ENCODE measurements at places on chromosomes 13 and 19.
A peak's percentile ranks its signal among the peaks of the same experiment; 100 is the strongest.

DNA sequence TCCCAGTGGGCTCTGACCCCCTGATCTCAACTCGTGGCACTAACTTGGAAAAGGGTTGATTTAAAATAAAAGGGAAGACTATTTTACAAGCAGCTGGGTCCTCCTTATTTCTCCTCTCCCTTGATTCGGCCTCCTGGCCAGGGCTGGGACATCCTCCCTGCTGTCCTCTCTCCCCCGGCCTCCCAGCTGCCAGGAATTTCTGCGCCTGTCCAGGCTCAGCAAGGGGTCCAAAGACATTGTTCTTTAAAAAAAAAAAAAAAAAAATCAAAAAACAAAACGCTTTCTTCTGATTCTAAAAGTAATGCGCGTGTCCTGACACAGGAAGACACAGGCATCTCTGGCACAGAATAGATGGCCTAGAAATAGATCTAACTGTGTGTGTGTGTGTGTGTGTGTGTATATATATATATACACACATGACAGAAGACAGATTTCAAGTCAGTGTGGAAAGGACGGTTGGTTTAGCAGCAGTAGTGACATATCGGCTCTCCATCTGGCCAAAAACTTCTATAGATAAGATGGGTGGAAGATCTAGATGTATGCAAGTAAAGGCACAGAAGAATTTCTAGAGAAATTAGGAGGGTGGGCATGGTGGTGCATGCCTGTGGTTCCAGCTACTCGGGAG lies 12.3 kb upstream of the LENG8 start:
- DNase-seq, result no peak

- no peak for DNase-seq
Observed at GRCh38 chr13:113118261-113119021, 4.2 kb upstream of the F10 start.

DNA sequence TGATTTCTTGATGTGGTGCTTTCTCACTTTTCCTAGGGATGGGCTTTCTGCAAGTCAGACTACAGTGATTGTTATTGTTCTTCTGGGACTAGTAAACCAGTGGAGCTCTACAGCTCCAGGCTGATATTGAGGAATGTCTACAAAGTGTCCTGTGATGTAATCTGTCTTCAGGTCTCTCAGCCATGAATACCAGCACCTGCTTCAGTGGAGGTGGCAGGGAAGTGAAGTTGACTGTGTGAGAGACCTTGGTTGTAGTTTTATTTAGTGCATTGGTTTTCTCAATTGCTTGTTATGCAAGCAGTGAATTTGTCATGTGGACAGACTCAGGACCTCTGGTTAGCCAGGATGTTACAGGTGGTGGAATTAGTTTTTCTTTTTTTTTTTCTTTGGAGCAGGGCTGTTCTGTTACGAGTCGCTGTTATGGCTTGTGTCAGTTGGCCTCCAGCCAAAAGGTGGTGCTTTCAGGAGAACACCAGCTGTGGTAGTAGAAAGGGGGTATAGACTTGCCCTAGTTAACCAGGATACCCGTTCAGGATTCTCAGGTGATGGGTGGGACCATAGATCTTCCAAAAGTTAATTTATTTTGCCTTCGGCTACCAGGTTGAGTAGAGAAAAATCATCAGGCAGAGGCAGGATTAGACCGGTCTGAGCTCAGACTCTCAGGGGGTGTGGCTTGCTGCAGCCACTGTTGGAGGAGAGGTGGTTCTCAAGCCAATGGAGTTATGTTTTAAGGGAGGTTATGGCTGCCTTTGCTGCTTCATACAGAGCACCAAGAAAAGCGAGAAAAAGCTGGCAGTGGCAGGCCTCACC lies 11.9 kb upstream of the ZNF675 start:
- no peak for DNase-seq

- no peak for DNase-seq
Observed at GRCh38 chr19:33667141-33667650, 45.4 kb downstream of the CHST8 start.

DNA sequence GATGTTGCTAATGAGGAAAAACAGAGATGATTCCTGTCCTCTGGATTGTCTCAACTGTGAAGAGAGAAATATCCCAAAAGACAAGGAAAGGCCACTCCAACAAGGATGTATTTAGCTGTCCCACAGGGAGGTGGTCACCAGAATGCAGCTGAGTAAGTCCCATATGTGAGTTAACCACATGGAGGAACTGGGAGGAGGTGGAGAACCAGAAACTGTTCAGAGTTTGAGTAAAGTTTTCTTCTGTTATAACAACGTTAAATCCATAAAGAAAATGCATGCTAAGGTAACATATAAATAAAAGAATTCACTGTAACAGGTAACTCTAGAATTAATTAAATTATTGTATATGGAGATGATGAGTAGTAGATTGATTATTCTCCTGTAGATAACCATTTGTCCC lies 5.3 kb downstream of the ZNF763 start:
- no peak for DNase-seq

DNA sequence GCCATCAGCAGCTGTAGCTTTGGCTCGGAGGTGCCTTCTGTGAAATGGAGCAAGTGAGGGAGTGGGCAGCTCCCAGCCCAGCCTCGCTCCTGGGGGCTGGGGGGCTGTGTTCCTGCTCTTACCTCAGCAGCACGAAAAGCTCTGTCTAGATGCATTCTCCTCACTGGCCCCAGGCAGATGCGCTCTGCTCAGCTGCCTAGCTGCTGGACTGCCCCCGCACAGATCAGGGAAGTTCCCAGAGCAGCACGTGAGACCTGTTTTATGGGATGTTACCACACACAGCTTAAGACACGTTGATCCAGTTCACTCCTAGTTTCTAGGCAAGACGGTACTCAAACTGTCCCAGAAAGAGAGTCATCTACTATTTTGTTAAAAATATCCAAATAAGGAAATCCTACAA lies 13.6 kb downstream of the LCP1 start:
- peak; percentile 61 for DNase-seq

- no peak for DNase-seq
Observed at GRCh38 chr19:1274852-1275259, 474 bp upstream of the FAM174C start.

DNA sequence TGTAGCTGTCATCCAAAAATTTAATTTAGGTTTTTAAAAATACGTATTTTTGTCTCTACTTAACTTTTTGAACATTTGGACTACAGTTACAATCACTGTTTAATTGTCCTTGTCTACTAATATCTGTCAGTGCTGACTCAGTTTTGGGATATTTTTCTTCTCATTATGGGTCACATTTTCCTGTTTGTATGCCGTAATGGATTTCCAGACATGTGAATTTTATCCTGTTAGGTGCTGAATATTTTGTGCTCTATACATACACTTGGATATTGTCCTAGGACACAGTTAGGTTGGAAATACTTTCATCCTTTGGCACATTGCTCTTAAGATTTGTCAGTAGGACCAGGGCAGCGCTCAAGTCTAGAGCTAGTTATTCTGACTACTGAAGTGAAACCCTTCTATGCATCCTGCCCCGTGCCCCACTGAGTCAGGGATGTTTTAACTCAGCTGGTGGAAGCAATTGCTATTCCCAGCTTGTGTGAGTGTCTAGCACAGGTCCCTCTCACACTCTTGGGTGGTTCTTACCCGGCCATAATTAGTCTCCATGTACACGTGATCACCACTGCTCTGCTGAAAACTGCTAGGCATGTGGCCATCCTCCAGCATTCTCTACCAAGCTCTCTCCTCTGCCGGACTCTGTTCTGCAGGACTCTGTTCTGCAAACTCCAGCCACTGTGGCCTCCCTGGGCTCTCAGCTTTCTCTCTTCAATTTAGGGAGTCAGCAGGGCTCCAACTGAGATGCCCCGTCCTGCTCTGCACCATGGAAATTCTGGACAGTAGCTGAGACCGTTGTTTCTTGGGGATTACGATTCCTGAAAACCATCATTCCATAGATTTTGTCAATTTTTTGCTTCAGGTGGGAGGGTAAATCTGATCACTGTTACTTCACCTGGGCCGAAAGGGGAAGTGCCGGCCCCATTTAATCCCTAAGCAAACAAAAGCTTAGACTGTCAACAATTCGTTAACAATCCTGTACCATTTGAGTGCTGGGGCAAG lies 11.1 kb downstream of the PROZ start:
- no peak for DNase-seq

- DNase-seq, result no peak
Observed at GRCh38 chr13:40552895-40553294, 113.5 kb downstream of the FOXO1 start.

DNA sequence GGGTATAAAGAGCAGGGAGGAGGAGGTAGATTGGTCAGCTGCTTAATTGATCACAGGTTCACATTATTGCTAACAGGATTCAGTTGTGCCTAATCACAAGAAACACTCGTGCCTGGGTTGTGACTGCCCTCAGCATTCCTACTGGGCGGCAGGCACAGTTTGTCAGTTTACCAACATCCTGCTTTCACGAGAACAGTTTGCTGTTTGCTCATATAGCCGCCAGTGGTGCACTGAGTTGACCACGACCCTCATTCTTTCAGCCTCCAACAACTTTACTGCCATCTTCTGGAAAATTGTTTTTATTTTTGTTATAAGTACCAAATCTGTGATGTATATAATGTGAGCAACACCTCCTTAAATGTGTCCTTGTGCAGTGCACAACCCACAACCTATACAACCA lies 16.2 kb upstream of the IFT88 start:
- DNase-seq, result no peak

DNA sequence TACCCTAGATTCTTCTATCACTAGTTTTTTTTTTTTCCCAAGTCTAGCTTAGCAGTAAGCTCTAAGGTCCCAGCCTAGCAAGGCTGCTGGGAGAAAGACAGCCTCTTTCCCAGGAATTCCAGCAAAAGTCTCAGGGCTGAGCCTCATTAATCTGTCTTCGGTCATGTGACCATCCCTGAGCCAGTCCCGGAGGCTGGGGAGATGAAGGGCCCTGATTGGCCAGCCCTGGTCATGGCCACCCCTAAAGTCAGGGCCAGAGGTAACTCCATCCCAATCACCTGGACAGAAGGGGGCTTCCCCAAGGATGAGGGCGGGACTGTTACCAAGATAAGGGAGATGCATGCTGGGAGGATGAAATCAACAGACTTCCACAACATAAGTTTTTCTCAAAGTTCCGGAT lies 43.3 kb downstream of the CCNE1 start:
- no peak for DNase-seq

DNA sequence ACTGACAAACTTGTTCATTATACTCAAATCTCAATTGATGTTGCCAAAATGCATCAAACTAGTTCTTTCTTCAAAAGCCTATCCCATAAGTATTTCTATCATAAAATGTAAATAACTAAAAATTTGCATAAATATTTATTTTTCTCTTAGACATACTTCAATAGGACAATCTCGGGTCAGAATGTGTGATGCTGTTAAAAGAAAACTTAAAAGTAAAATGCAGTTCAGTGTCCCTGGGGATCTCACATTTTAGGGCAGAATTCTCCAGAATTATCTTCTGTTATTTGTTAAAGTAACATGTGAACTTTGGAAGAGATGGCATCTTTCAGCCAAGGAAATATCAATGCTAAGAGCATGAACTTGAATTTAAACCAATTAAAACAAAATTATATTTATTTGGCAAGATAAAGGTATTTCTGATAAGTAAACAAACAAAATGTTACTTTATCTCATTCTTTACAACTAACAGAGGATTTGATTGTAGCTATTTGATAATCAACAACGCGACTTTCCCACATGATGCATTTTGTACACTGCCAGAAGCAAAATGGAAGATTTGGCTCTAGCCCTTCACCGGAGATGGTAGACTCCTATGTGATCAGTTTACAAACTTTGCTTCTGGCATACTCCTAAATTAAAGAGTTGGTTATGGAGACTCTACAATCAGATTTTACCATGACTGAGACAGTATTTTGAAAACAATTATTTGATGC lies 169.5 kb upstream of the EDNRB start:
- no peak for DNase-seq

DNA sequence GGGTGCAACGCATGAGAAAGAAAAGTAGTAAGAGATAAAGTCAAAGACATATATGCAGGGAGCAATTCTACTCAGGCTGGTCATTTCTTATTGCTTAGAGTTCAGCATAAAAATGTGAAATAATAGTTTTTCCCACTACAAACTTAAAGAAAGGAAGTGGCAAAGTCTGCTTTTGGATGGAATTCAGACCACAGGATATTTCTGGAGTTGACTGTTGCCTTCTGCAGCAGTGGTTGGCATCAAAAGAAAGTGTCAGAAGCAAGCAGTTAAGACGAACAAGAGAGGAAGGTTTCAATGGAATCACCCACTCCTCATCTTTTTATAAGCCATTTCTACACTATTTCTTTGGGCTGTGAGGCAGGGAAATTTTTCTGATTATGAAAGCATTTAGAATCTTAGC lies 36.2 kb upstream of the TRPC4 start:
- DNase-seq, result no peak

- DNase-seq, result no peak
Observed at GRCh38 chr13:79724348-79725103, 243.6 kb downstream of the NDFIP2 start.

DNA sequence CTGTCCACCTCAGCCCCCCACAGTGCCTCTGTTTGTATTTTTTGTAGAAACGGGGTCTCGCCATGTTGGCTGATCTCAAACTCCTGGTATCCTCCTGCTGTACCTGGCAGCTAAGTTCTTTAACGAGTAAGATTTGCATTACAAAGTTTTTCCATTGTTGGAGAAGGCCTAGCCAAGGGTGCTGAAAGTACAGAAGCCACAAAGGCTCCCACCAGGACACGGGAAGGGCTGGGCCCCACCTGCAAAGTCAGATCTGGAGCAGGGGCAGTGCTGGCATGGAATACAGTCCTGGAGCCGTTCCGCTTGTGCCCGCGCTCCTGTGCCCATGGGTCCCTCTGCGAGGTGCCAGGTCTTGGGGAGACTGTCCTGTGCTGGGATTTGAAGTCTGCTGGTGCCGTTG lies 12.1 kb downstream of the FZR1 start:
- no peak for DNase-seq

- DNase-seq, result no peak
Observed at GRCh38 chr13:44306371-44307192, 67.0 kb upstream of the SERP2 start.

- DNase-seq, result no peak
Observed at GRCh38 chr19:33806434-33806881, 9.8 kb downstream of the KCTD15 start.

DNA sequence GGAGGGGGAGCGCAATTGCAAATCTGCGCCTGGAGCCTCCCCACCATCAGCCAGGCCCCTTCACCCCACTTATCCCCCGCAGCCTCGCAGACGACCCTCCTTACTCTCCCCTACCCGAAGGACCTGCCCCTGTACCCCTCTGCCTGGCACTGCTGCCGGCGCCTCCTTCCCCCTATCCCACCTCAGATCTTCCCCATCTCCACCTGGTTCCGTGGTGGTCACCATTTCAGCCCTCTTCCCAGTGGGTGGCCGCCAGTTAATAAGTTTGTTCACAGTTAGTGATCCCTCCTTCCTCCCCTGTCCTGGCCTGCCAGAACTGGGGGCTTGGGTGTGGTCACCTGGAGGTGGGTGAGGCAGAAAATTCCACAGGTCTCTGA lies 397 bp downstream of the SLC44A2 start:
- DNase-seq, result no peak

- peak; percentile 48 for DNase-seq
Observed at GRCh38 chr13:99542788-99543406, 41.6 kb downstream of the TM9SF2 start.

Data from stimulated activated CD4-positive, alpha-beta T cell treated with anti-CD3 and anti-CD28 coated beads, Interleukin-2, amount 100 ng/mL, for 24 hours (primary cell).